Stimulated activated naive CD4-positive, alpha-beta T cell treated with Interleukin-2 at 50 U/mL for 16 hours (primary cell): ENCODE measurements at places on chromosomes 13 and 19.

DNA sequence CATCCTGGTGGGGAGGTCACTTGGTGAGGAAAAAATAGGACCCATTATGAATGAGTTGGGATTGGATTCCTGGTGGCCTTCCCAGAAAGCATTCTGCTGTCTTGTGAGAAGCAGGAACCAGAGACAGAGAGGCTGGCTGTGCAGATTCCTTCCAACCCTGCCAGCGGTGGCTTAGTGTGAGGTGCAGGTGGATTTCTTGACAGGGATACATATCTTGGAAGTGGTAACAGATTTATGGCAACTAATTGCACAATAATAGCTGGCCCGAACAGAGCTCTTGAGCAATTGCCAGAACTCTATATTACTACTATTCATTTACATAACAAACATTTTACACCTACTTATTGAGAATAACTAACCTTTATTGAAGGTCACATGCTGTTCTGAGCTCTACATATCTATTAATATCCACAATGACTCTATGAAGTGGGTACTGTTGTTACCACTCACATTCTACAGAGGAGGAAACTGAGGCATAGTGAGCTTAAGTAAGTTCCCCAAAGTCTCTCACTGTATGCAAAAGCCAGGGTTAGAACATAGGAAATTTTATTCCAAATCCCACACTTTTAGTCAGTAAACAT, 173.9 kb upstream of the SERP2 start:
- DNase-seq: no peak

GRCh38 chr13:39123578-39123977, 85.3 kb downstream of the NHLRC3 start:
- DNase-seq: no peak

- DNase-seq: no peak
These were observed 1.5 kb upstream of the CEBPA start for GRCh38 chr19:33303791-33304345.

- DNase-seq: no peak
These were observed 12.3 kb upstream of the ZBTB32 start for GRCh38 chr19:35692010-35692409.

GRCh38 chr13:20749377-20749776, 24.4 kb downstream of the EEF1AKMT1 start:
- no peak for DNase-seq

DNA sequence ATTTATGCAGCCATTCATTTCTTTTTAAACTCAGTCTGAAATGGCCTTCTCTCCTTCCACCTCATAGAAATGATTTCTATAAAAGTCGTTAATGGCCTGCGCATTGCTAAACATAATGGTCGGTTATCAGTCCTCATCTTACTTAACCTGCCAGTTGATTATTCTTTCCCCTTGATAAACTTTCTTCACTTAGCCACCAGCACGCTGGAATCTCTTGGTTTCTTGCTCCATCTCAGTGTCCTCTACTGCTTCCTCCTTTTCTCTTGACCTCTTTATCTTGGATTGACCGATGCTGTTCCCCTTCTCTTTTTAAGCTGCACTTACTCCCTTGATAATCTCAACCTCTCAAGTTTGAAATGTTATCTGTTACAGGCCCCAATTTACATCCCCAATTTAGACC, 12.2 kb upstream of the CLC start:
- no peak for DNase-seq

GRCh38 chr13:63075126-63075525, 1659.5 kb upstream of the PCDH20 start:
- DNase-seq: no peak

DNA sequence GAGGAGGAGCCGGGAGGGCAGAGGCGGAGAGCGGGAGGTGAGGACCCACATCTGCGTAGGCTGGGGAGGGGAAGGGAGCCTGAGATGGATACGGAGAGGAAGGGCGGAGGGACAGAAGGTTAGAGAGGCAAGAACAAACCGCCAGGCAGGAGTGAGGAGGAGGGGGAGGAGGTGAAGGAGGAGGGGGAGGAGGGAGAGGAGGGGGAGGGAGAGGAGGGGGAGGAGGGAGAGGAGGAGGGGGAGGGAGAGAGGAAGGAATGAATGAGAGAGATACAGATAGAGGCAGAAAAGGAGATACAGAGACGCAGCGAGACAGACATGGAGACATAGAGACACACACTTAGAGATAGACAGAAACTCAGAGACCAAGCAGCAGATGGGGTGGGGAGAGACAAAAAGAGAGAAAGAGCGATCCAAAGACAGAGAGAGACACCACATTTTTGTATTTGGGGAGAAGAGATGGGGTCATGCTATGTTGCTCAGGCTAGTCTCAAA, 782 bp upstream of the CA11 start:
- DNase-seq: no peak

DNA sequence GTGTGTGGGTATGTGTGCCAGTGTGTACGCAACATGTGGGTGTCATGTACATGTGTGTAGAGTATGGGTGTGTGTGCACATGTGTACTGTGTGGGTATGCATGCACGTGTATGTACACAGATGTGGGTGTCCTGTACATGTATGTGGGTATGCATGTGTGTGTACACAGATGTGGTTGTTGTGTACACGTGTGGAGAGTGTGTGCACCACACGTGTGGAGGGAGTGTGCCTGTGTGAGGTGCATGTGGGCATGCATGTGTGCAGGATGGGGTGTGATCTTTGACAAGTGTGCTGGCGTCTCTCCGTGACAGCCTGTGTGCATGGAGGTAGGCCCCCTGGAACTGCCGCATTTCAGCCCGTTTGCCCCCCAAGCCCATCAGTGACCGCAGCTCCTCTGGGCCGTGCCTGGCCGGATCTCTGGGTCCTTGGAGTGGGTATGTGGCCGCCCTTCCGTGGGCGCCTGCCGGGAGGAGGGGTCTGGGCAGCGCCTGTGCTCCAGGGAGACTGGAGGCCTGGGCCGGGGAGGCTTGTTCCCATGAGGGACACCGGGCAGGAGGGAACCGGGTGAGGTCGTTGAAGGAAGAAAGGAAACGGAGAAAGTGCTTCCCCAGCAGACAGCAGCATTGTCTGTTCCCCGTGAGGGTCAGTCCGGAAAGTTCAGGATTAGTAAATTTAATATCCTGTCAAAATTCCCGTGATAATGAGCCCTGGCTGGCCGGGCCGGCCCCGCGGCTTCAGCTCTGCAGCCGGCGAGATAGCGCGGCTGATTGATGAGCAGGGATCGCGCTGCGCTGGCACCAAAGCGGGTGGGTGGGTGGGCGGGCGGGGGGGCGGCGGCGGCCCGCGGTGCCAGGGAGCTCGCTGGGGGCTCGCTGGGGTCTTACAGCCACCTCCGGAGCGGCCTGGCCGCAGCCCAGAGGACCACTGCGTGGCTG, 91.1 kb upstream of the SOX1 start:
- DNase-seq: no peak

- DNase-seq: no peak
These were observed 547.5 kb upstream of the SPRY2 start for GRCh38 chr13:80888390-80888789.

DNA sequence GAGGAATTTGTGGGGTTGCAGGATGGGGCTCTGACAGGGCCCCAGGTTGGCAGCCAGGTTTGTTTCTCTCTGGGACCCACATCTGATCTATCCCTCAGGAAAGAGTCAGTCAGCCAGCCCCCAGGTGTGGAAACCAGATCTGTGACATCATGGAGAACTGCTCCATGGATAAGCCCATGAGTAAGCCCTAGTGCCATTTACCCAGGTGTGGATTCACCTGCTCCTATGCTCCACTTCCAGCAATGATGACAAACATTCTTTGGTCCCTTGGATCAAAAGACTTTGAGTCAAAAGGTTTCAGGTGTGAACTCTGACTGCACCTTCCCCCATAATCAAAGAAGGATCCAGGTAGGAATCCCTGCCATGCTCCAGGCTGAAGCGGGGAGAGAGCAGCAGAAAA, 26.9 kb upstream of the IGFL4 start:
- no peak for DNase-seq

DNA sequence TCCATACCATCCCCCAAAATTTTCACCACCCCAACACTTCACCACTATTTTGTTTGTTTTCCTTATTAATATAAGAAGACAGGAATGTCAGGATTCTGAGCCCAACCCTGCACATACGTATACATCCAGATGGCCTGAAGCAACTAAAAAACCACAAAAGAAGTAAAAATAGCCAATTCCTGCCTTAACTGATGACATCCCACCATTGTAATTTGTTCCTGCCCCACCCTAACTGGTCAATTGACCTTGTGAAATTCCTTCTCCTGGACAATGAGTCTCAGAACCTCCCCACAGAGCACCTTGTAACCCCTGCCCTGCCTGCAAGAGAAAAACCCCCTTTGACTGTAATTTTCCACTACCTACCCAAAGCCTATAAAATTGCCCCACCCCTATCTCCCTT, 132.5 kb downstream of the ZNF675 start:
- DNase-seq: no peak

DNA sequence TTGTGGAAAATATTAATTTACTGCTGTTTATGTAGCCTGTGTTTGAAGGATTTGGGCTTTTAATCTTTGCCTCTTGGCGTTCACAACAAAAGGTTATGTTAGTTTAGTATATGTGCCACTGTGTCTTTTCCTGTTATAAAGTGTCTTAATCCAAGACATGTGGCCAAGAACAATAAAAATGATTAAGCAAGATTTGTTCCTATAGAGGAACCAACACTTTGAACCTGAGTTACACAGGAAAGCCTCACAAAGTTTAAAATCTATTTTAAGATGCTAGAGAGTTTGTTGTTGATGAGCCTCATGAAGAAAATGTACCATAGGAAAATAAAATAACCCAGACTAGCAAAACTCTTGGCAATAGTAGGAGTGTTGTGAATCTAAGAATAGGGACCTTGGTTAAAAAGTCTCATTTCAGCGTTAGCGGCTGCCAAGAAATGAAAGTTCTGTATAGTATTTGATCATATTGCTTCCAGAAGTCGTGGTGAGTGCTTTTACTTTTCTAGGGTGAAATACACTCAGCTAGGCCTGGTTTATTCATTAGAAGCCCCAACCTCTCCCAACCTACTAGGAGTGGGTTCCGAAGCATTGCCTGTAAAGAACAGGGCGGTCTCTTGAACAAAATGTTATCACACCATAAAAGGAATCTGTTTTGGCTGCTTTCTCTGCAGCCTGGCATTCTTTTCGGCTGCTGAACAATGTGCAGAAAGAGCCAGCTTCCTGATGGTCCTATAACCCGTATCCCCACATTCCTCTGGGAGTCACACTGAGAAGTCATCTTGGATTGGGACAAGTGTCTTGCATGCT, 102.6 kb downstream of the LRCH1 start:
- DNase-seq: no peak

DNA sequence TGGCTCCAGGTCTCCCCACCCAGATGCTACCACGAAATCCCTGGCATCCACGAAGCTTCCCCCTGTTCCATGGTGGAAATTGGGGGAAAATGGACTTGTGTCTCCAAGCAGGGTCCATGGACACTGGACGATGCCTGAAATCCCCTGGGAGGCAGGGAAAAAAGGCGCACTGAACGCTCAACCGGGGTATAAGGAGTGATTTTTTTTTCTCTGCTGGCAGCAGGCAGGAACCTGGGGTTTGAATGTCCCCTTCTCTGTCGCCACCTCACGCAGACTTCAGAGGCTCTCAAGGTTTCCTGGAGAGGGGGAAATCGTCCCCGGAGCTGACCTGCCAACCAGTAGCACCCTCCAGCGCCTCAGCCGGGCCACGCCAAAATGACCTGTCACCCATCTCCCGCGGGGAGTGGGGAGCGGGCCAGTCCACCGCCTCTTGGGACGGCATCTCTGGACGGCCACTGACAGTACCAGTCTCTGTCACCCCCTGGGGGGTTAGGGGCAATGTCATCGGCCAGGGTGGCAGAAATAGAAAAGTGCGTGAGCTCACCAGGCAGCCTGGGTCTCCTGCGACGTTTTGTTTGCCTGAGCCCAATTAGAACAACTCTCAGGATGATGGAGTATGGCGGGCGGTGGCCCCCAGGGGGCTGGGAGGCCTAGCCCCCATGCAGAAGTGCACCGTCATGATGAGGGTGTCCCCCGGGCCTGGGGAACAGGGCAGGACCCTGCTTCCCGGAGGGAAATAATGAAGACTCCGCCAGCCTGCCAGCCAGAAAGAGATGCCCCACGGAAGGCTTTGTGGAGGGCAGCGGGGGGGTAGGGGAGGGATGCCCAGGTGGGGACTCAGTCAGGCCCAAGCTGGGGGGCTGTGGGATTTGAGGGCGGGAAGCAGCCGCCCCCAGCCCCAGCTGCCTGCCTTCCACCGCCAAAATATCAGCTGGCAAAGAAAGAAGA, 2.6 kb downstream of the PTPRS start:
- no peak for DNase-seq

- DNase-seq: no peak
These were observed 326.1 kb upstream of the TSHZ3 start for GRCh38 chr19:31675193-31675913.
